ENCODE measurements at places on chromosomes 6 and 20.

GRCh38 chr6:15242937-15243614 lies 2.8 kb upstream of the JARID2 start:
- no peak for DNase-seq

DNA sequence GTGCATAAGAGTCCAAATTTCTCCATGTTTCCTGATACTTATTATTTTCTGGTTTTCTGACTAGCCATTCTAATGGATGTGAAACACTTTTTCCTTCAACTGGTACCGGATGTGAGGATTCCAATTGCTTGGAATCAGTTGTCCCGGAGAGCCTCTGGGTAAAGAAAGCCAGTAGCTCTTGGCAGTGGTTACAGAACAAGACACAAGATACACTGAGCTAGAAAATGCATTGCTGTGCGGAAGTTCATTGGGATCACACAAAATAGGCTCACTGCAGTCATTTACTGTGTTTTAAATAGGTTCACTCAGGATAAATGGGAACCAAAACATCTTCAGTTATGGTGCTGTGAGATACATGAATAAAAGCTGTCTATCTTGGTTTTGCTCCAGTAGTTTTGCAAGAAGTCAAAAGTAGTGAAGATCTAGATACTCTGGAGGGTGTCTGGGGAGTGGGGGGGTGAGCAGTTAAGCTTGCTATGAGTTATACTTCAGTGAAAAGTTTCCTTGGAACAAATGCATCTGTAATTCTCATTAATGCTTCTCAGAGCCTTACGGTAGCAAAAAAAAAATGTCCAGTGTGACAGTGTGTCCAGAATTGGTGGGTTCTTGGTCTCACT lies 54.4 kb upstream of the RNF182 start:
- no peak for DNase-seq

DNA sequence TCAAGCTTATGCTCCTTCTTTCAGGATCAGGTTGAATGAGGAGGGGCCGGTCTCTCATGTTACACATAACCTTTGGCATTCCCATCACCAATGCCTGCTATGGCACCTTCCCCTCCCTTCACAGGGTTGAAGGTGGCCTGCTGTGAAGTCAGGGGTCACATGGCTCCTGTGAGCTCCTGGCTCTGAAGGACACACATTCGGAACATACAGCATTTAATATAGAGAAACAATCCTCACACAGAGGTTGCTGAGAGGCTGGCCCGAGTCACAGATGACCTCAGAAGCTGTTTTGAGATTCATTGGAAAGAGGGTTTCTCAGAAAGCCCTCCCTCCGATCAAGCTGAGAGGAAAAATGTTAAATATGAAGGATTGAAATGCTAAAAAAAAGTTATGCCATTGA lies 82.1 kb downstream of the PSMG4 start:
- DNase-seq: no peak

GRCh38 chr20:17077030-17077429 lies 149.8 kb upstream of the PCSK2 start:
- DNase-seq: no peak

- DNase-seq: peak; percentile 26
These were observed 167.4 kb upstream of the OLIG3 start for GRCh38 chr6:137661601-137662000.

DNA sequence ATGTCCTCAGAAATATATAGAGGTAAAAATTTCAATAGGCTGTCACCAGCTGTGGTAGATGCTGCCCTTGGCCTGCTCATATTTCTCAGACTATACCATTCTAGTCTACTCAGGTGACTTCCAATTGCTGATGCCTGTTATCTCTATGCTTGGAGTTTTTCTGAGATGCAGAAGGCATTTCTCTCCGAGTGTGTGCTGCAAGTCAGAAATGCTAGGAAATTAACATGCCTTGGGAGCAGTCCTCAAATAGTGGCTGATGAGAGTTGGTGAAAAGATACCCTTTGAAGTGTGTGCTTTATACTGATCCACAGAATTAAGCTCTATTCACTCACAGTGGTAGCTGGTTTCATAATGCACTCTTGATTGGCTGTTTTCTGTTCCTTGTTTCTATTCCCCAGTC lies 43.2 kb upstream of the PKIB start:
- no peak for DNase-seq

Data from T-helper 9 cell (primary cell).